ENCODE measurements at places on chromosomes 7 and 10.

DNA sequence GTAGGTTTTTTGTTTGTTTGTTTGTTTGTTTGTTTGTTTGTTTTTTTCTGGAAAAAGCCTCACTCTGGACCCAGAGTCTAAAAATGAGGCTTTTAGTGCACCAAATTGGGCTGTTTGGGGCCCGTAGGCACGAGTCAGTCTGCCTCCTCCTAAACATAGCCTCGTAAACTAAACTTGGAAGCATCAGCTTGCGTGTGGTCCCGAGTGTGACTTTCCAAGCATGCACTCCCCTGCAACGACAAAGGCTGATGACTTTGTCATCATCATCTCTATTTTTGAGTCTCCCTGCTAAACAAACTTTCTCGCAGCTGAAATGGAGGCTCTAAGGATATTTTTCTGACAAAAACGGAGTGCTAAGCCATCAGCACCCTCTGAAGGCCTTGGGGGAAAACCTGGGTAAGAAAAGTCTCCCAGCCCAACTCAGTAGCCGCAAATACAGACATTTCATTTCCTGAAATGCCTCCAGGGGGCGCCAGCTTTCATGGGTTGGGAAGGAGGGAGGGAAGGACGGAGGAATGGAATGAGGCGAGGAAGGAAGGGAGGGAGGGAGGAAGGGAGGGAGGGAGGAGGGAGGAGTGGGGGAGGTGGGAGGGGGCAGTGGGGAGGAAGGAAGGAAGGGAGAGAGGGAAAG, 245.9 kb downstream of the KCNMA1 start:
- DNase-seq, result no peak

DNA sequence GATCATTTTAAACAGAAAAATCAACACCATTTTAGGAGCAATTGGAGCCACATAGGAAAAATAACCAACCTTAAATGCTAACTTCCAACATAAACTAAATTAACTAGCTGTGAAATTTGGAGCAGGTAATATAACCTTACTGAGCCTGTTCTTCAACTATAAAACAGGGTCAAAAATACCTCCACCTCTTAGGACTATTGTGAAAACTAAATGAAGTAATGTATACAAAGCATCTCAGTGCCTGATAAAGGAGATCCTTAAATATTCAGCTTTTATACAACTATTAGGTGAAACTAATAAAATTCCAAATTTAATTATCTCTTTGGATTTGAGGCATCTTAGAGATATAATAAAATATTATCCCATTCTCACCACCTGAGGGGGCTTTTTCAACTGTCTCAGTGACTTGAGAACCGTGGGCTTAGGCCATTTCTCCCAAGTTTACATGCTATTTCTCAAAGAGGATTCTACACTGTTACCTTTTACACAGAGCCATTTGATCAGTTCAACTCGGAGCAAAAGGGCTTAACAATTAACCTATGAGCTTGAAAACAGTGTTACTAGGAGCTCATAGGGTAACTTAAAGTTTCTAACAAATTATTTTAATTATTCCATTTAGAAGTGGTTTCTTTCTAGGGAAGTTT, 165.0 kb upstream of the ASAH2 start:
- no peak for DNase-seq

- DNase-seq, result peak; percentile 30
These were observed 117.6 kb upstream of the FAM204A start for GRCh38 chr10:118459642-118460193.

- DNase-seq, result no peak
These were observed 47.0 kb upstream of the RPA3 start for GRCh38 chr7:7765422-7765821.

Measured in stimulated activated CD4-positive, alpha-beta T cell treated with anti-CD3 and anti-CD28 coated beads, Interleukin-1b, Interleukin-23, amount 100 ng/mL, for 4 hours (primary cell).